ENCODE measurements at places on chromosomes 16 and 17.

GRCh38 chr16:82329504-82330192, 159.6 kb upstream of the MPHOSPH6 start:
- DNase-seq, result no peak

- DNase-seq, result peak; percentile 80
These were observed 7.2 kb upstream of the KRT36 start for GRCh38 chr17:41496803-41497484.

- DNase-seq, result no peak
These were observed 9.7 kb upstream of the ARL2BP start for GRCh38 chr16:57235128-57236021.

DNA sequence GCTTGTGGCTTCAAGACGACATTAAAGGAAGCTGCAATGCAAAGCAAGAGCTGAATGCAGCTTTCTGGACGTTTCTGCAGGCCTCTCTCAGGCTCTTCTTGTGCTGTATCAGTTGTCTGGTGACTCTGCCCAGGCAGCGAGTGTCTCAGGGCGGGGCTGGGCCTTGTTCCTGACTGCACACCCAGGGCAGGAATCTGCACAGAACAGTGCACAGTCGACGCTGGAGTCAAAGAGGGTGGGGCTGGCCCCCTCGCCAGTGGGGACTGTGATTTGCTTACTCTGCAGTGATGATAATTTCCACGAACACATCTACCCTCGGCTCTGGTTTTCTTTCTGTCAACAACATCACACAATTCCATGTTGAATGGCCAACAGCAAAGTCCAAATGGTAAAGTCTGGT, 60.7 kb downstream of the IRF8 start:
- DNase-seq, result no peak

- DNase-seq, result no peak
These were observed 47.1 kb downstream of the VMP1 start for GRCh38 chr17:59754552-59754951.

- DNase-seq, result peak; percentile 70
These were observed 1.3 kb downstream of the GSPT1 start for GRCh38 chr16:11914210-11915113.

- DNase-seq, result no peak
These were observed 6.1 kb downstream of the DBNDD1 start for GRCh38 chr16:90012991-90013745.

DNA sequence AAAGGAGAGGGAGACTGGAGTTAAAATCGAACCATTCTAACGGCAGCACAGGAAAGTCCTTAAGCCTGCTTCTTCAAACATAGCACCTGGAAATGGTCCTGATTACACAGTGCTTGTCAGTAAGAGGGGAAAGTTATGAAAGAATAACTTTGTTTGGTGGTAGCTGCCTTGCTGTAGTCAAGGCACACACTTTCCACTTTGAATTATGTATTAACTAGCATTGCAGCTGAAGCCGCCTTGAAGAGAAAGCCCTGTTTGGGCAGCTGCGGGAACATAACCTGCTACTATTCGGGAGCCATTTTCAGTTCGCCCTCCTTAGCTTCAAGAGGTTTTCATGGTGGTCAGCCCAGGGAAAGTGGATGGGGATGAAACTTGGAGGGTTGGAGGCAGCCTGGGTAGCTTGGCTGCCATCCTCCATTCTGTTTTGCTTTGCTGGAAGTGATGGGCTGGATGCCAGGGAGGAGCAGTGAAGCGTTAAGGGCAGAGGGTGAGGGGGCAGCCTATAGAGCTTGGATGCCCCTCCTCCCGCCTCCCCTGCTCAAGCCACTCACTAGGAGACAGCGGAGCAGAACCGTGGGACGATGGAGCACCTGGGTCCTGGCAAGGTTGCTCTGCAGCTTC, 5.3 kb upstream of the HAS3 start:
- DNase-seq, result no peak

DNA sequence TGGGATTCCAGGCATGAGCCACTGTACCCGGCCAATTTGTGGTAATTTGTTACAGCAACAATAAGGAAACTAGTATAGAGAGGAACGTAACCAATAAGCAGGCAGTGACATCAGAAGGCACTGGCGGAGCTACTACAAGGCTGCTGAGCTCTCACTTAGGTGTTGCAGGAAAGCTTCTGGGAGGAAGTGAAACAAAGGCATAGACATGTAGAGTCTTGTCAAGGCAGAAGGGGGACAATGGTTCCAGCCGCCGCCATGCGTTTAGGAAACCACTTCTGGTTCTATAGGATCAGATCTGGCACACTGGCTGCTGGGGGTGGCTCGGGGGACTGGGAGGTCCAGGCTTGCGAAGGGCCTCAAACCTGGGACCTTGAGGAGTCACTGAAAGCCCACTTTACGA, 9.4 kb upstream of the CPSF4L start:
- DNase-seq, result no peak

GRCh38 chr16:20766294-20766693, 2.5 kb downstream of the ACSM3 start:
- no peak for DNase-seq

- no peak for DNase-seq
These were observed 13.3 kb upstream of the CNEP1R1 start for GRCh38 chr16:50011707-50012106.

GRCh38 chr16:15782573-15783365, 74.1 kb downstream of the MYH11 start:
- DNase-seq, result no peak

- no peak for DNase-seq
These were observed 6.3 kb downstream of the TPPP3 start for GRCh38 chr16:67386861-67387455.

- no peak for DNase-seq
These were observed 17.6 kb upstream of the HELZ start for GRCh38 chr17:67262435-67263117.

DNA sequence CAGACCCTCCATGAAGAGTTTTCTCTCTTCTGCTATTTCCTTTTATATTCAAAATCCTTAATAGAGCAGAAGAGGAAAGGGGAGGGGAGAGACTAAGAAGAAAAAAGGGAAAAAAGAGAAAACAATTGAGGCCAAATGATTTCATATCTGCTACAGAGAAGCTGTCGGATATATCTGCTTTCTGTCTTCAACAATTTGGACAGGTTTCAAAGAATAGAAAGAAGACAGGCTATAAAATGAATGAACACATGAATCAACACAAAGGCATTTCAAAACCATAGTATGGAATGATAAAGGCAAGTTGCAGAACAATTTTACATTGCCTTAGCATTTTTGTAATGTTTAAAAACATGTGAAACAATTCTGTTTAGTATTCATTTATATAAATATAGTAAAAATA, 4.7 kb upstream of the CMTR2 start:
- DNase-seq, result no peak

DNA sequence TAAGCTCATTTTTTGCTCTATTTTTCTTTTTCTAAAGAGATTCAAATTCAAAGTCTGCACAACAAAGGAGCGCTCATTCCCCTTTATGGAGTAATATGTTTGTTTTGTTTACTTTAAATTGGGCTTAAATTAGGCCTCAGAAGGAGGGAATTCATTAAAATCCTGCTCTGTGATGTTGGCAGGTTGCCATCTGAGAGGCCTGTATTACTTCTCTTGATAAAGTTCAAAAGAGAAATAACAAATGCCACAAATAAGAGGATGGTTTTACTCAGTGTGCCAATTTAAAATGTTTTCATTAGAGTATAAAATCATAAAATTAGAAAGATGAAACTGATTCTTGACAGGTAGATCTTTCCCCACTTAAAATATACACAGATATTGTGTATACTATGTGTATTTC, 54.5 kb upstream of the HLF start:
- DNase-seq, result no peak

GRCh38 chr16:83661656-83662055, 146.1 kb upstream of the HSBP1 start:
- DNase-seq, result no peak

- peak; percentile 25 for DNase-seq
These were observed 23.8 kb upstream of the SLC12A3 start for GRCh38 chr16:56841233-56841632.

- peak; percentile 70 for DNase-seq
These were observed at the start of gene EVI2A for GRCh38 chr17:31321481-31321880. TSS of gene EVI2A (minus strand) at chr17:31321622. CDS start at chr17:31319013, 2,609 bp downstream.

GRCh38 chr16:57838161-57838560, 35.9 kb upstream of the KIFC3 start:
- DNase-seq, result no peak

DNA sequence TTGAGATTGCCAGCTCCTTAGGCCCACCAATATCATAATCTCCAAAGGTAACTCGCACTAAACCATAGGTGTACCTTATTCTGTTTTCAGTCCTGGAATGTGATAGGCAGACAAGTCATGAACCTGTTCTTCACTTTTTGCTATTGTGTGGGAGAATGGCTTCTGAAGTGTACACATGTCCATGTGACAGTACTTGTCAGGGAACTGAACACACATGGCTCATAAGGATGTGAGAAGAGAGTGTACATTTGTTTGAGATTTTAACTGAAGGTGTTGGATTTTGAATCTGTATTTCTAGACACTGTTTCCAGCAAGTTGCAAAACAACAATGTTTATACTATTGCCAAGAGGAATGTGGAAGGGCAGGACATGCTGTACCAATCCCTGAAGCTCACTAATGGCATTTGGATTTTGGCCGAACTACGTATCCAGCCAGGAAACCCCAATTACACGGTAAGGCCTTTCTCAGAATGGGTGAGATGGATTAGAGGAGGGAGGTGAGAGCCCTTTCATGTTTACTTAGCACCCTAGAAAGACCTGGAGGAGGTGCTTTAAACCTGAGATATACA, 14.5 kb upstream of the RASL10B start:
- no peak for DNase-seq

DNA sequence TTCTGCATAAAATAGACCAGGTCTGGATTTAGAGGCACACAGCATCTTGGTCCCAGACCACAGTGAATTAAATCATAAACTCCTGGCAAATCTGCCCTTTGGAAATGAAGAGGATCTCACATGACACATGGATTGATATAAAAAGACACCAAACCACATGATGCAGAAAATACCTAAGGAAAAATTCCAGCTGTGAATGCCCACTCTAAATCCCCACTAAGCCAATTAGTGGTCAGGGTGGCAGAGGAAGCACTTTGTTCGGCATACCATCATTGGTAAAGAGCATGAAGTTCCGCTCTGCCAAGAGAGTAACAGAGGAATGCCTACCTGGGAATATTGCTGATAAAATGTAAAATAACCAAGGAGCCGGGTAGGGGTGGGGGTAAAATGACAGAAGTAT, 32.4 kb upstream of the NOL11 start:
- no peak for DNase-seq

DNA sequence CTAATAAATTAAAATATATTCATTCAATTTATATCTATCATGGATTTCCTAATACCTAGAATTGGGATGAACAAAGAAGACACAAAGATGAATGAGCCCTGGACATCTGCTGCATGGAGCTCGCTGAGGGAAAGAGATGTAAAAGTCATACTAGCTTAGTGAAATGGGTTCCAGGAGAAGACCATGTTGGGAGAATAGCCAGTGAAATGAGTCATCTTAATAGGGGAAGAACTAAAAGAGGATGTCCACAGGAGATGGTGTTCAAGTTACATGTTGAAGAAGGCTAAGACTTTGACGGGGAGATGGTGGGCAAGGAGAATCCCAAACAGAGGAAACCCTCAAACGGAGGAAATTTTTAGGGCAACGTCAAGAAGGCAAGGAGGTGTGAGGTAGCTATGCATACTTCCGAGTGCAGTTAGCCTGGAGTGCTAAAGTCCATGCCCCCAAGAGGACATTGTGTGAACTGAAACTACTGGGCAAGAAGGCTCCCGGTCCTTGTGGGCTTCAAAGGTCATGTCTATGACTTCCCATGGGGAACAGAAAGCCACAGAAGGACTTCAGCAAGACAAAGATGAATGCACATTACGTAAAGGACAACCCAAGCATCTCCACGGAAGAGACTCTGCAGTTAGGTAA, 220.5 kb upstream of the CDH11 start:
- no peak for DNase-seq

DNA sequence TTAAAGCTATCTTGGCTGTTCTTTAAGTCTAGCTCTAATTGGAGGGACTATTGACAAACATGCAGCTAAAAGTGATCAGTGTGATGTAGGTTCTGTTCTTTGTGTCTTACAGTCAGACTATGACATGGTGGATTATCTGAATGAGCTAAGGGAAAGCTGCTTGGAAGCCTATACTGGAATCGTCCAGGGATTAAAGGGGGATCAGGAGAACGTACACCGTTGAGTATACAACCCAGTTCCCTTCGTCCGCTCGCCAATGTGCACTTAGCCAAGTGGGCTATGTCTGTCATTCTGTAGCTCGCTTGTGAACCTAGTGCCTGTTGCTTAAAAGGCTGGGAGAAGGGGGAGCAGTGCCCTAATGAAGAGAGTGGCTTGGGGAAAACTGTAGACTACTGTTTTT, 15.8 kb upstream of the TBKBP1 start:
- DNase-seq, result no peak

DNA sequence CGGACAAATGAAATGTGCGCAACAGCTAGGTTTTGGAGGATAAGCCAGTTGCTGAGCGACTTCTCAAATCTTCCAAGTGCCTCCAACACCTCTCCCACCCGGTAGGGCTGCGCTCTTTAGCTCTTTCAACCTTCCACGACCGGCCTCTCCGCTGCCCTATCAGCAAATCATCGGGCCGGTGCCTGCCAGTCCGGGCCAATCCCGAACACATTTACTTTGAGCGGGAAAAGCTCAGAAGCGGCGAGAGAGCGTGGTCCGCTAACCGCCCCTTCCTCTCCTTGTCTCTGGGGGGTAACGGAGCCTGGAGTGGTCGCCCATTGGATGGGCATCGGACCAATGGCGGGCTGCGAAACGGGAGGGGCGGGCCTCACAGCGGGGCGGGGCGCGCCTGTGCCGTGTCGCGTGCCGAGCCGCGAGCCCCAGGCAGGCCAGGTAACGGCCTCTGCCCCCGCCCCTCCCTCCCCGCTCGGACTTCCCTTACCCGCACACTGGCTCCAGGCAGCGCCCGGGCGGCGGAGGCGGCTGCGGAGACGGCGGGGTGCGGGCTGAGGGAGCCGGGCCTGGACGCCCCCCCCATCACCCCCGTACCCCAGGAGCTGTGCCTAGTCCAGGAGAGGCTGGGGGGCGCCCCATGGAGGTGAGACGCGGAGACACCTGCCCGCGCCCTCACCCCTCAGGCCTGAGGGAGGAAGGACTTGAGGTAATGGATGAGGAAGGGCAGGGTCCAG, at the start of gene MEIOC:
MEIOC (plus strand) TSS at position 486 of the 728 bp plus-strand sequence; CDS start at position 632, 146 bp downstream.
- DNase-seq, result peak; percentile 73

- DNase-seq, result no peak
These were observed 7.2 kb upstream of the TNFRSF17 start for GRCh38 chr16:11957591-11958395.

- DNase-seq, result no peak
These were observed 15.0 kb downstream of the CHD9 start for GRCh38 chr16:53069772-53070171.

DNA sequence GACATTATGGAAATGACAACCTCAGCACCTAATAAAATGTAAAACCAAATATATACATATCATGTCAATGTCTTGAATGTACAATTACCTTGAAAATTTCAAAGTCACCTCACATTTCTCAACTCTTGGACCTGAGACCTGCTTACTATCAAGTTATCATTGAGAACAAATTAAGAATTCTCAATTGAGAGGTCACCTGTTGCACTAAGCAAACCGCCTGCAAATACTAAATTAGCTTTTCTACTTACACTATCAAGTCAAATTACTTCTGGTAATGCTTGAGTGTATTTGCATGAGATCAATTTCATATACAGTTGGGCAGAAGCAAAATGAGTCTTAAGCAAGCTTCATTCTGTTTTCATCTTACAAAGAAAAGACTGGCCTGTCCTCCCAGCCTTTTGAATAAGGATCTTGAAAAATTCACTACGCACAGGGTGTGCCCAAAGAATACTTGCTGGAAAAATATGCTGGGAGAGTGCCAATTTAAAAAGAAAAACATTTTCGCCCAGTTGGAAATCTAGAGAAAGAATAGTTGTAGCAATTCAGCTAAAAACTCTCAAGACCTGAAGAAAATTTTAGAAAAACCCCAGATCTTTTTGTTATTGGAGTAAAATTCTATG, 35.7 kb downstream of the KANSL1 start:
- DNase-seq, result no peak

Measured in activated CD8-positive, alpha-beta memory T cell treated with anti-CD3 and anti-CD28 coated beads, Interleukin-2, amount 50 U/mL, for 48 hours (primary cell).